ENCODE measurements at places on chromosomes 5 and 9.

DNA sequence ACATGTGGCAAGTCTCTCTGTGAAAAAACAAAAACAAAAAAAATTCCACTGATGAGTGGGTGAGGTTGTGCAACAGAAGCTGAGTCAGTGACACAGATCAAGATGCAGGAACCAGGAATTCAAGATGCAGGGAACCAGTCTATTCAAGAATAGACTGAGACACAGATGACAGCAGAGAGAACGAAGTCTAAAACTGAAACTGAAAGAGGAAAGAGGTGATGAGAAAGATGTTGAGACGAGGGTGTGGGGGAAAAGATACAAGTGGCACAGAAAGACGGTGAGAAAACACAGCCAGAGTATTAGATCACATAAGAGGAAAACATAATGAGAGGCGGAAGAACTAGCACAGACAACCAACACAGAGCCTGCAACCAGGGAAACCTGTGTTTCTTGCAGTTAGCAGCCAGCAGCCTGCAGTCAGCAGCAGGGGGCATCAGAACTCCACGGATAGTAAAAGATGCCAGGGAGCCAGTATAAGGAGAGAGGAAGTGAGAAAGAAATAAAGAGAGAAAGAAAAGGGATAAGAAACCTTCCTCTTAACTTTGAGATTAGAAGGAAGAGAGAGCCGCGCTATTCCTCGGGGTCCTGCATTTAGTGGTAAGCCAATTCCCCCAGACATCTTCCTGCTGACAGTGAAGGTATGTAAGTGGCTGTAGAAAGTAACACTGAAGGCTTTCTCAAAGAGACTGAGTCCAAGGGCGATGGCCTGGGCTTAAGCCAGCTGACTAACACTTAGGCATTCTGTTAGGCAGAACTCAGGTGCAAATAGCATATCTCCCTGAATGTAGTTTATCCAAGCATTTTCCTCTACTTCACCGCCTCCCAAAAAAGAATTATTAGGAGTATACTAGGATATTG is 79.0 kb downstream of the TLR4 start:
- peak; percentile 95 for DNase-seq

DNA sequence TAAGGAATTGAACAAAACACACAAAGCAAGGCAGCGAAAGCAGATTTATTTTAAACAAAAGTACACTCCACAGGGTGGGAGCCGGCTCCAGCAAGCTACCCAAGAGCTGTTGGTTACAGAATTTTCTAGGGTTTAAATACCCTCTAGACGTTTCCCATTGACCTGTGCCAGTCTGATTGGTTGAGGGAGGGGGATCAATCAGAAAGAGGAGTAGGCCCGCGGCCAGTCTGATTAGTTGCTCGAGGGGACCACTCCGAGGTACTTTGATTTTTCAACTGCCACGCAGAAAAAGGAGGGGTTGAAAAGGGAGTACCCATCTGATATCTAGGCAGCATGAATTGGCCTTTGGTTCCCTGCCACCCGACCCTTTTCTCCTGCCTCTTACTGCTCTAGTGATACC is 998 bp downstream of the SRP19 start:
- DNase-seq, result no peak

DNA sequence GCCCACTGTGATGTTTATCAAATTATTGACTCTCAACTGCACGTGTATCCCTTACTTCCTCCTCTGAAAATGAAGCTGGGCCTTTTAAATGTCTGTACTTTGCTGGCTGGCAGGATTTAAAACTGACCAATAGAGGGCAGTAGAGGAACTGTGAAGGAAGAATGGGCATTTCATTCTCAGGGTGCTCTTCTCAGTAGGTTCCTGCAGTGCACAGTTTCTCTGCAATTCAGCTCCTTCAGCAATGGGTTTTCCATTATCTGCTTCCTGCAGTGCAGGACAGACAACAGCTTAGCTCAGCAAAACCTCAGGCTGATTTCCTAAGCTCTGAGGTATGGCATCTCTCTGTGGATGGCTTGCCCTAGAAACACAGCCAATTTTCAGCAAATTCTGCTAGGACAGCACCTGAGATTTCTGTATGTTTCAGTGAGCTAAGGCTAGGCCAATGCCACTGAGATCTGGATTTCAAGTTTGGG is 298.4 kb upstream of the PRDM9 start:
- DNase-seq, result peak; percentile 33

- DNase-seq, result no peak
These were observed 27.1 kb upstream of the PRR16 start for GRCh38 chr5:120436996-120437395.

- DNase-seq, result no peak
These were observed 139.4 kb upstream of the LMX1B start for GRCh38 chr9:126474206-126474765.
